ENCODE measurements at places on chromosomes 12 and 14.

GRCh38 chr12:86194721-86195120 lies 61.5 kb downstream of the MGAT4C start:
- DNase-seq: no peak

DNA sequence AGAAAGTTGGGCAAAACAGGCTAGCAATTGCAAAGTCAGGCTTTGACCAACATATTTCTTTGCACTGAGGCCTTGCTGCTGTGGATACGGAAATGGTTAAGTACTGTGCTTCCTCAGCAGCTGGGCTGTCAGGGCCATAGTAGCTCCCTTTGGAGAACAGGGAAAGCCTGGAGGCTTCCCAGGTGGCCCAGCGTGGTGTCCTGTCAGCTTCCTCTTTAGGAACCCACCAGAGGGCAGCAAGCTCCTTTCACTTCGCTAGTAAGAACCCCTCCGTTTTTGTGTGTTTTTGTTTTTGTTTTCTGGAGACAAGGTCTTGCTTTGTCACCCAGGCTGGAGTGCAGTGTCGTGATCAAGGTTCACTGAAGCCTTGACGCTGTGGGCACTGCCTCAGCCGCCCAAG lies 1.7 kb upstream of the CFAP251 start:
- no peak for DNase-seq

DNA sequence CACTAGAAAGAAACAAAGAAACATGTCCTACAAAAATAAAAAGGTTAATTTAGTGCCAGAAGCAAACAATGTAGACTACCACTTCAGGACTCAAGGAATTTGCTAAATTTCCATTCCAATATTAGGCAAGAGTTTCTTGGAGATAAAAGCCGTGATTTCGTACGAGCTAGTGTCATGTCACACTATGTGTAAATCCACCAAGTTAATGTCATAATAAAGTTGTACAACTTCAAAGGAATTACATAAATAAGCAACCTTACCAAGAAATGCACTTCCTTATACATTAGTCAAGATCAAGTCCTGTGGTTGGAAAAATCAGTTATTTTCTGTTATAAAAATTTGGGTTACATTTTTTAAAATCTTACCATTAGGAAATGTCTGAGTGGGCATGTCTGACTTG lies 1222.8 kb downstream of the GALC start:
- DNase-seq: no peak

DNA sequence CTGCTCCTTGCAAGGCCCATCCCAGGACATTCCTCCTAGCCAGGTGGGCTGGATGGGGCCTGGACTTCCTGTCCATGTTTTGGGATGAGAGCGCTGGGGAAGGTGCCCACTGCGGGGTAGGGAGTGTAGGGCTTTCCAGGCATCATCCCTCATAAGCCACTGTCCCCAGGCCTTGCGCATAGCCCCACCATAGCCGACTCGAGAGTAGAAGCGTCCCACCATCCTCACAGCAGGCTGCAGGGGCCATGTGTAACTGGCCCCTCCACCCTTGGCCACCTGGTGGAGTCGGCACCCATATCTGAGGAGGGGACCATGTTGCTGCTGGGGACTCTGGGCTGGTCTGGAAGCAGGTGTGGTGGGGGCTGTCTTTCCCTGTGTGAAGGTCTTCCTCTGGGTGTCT lies 30.5 kb downstream of the SH2B3 start:
- DNase-seq: no peak

- peak; percentile 55 for DNase-seq
These were observed 41.9 kb upstream of the NCOR2 start for GRCh38 chr12:124609041-124609989.

- DNase-seq: no peak
These were observed 118.2 kb upstream of the GSC start for GRCh38 chr14:94888121-94888520.

GRCh38 chr12:76276499-76277151 lies 71.6 kb downstream of the BBS10 start:
- DNase-seq: no peak

DNA sequence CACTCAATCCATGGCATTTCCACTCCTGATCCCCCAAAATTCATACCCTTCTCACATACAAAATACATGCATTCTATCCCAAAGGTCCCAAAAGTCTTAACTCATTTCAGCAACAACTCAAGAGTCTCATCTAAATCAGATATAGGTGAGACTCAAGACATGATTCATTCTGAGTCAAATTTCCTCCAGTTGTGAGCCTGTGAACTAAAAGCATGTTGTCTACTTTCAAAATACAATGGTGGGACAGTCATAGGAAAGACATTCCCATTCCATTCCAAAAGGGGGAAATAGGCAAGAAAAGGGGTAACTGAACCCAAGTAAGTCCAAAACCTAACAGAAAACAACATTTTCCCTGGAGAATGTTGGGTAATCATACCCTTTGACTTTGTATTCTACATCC lies 103.3 kb downstream of the C12orf75 start:
- no peak for DNase-seq

DNA sequence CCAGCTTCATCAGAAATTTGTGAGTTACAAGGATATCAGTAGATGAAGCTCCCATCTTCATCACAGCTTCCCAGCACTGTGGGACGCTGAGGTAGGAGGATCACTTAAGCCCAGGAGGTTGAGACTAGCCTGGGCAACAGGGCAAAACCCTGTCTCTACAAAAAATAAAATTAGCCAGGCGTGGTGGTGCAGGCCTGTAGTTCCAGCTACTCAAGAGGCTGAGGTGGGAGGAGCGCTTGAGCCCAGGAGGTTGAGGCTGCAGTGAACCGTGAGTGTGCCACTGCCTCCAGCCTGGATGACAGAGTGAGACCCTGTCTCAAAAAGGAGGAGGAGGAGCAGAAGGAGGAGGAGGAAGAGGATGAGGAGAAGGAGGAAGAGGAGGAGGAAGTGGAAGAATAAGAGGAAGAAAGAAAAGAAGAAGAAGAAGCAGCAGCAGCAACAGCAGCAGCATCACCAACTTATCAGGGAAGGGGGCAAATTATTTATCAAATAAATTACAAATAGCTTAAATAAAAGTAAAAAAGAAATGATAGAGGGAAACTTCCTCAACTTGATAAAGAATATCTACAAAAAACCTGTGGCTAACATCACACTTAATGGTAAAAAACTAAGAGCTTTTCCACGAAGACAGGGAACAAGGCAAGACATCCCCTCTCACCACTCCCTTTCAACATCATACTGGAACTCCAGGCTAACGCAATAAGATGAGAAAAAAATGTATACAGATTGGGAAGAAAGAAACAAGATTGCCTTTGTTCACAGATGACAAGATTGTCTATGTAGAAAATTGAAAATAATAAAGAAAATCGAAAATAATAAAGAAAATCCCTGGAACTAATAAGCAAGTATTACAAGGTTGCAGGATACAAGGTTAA lies 69.6 kb downstream of the NINJ2 start:
- no peak for DNase-seq

- DNase-seq: no peak
These were observed 48.5 kb downstream of the SAV1 start for GRCh38 chr14:50619569-50620141.

DNA sequence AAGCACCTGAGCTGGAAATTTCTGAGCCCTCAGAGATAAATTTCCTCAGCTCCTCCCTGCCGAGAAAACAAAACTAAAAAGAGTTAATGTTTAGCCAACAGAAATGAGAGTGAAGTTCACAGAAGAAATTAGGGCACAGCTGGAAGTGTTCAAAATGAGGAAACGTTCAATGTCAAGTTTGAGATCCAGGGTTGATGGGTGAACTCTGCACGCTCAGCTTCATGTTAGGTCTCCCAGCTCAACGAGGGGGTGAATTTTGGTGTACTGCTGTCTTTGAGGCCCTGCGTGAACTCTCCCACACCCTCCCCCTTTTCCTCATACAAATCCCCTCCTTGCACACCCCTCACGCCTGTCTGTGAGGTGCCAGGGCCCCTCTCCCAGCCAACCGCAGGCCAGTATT lies 13.3 kb upstream of the OAS3 start:
- DNase-seq: no peak
